SIG-M5 (cell line): ENCODE measurements at places on chromosomes 1 and 21.

DNA sequence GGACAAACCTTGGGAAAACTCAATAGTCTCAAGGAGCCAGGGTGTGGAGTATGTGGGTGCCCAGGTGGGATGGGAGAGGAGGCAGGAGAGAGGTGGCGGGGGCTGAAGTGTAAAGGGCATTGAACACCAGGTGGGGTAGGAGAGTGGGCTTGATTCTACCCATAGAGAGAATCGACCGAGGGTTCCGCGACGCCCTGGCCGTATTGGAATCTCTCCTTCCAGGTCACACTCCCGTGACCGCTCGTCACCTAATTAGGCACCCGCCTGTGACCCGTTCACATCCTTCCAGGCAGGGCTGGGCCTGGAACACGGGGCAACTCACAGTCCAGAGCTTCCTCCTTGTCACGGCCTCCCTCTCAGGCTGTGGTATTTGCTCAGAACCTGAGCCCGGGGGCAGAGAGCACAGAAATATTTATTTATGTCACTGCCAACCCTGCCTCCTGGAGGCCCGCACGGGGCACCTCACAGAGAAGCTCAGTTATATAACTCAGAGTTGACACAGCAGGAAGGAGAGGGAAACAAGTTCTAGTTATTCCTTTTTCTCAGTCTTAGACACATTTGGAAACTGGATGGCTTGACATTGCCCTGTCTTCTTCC is 12.0 kb downstream of the NCMAP start:
- DNase-seq = no peak

DNA sequence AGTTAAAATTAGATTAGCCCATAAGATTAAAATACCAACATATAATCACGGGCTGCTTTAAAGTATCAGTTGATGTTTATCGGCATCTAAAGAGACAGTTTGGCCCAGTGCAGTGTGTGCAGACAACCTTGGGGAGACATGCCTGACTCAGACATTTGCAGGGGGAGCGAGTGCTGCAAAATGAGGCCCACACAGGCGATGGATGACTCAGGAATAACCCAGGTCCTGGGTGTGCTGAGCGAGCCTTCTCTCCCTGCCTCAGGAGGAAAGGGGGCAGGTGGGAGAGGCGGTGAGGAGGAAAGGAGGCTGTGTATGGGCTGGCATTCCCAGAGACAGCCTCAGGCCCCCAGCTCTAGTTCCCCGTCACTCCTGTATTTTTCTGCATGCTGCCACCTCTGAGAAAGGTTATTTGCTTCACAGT is 9.0 kb downstream of the SLC9A1 start:
- no peak for DNase-seq

GRCh38 chr1:53521924-53522552 is 62.8 kb downstream of the DMRTB1 start:
- DNase-seq = no peak

GRCh38 chr1:202708456-202709275 is 1.6 kb downstream of the SYT2 start:
- DNase-seq = no peak

DNA sequence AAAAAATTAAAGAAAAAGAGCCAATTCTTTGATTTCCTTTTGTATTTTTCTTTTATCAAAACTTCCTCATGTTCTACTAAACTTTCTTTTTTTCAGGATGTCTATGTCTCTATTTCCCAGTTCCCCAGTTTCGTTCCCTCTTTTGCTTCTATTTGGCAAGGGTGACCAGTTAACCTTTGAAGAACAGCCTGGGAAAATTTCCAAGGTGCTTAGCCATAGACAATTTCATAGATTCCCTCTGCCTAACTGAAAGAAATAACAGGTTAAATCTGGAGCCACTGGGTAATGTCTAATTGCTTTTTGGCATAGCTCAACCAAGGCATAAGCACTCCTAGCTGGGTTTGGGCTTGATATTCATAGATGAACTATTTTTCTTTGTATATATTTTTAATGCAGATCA is 272.3 kb downstream of the ADGRL2 start:
- DNase-seq = no peak

DNA sequence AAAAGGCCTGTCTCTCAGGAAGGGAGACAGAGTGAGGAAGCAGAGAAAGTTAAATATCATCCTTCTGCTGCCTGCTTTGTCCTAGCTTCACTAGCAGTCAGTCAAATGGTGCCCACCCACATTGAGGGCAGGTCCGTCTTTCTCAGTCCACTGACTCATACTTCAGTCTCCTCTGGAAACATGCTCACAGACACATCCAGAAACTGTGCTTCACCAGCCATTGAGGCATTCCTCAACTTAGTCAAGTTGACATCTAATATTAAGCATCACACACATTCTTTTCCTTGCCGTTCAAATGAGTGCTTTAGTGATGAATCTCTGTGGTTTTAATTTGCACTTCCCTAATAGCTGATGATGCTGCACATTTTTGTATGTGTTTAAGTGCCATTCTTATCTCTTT is 777.8 kb upstream of the PRMT6 start:
- no peak for DNase-seq
